ENCODE measurements at places on chromosomes 4 and X.

- DNase-seq: no peak
These were observed 9.5 kb upstream of the RGN start for GRCh38 chrX:47068720-47069119.

DNA sequence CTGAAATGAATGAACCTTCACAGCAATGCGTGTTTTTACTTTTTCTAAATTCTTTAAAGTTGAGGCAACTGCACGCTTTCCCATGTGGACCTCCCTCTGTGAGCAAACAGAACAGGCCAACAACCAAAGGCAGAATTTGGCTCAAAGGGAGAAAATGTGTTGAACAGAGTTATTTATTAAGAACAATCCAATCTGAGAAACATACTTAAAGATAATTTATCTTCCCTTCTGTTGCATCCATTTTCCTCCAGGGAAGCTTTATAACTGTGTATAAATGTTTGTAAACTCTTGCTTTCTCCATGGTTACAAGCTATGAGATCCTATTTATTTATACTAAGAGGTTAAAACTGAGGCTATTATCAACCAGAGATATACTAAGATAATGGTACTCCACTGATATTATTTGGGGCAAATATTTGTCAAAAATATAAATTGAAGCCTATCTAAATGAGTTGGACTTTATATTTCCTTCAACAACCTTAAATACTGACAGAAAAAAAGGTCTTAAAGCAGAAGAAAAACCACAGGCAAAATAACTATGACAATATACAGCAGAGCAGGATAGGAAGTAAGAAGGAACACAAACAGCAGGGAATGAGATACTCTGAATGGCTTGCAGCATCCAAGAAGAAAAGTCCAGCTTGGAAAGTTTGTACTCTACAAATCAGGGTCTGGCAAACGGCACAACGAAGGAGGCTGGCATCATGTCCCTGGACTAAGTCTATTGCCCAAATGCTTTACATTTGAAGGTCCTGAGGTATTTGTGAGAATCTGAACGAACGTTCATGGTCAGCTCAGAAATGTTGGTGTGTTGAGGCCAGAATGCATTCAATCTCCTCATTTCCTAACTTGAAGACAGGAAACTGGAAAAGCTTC is 663.2 kb upstream of the INTU start:
- no peak for DNase-seq

- DNase-seq: no peak
These were observed 122.6 kb downstream of the SORBS2 start for GRCh38 chr4:185689407-185689806.

- DNase-seq: no peak
These were observed 180.2 kb downstream of the FRAS1 start for GRCh38 chr4:78237360-78237759.

GRCh38 chrX:17687648-17688047 is 49.6 kb upstream of the SCML1 start:
- no peak for DNase-seq
